Peyer's patch (tissue), 4 donors: ENCODE measurements at places on chromosomes 6 and 20. TPM values are rescaled to one million over a fixed set of nuclear protein-coding genes. Genes with fewer than 3 reads are reported as not detected.

EYA2 gene
- total RNA-seq: not detected

HLA-DQA1 gene
- total RNA-seq: not detected

ELOVL4 gene
- total RNA-seq: 0.85 TPM

UBD gene
- total RNA-seq: 2.1 TPM

HTR1B gene
- total RNA-seq: not detected

BHLHE23 gene
- not detected for total RNA-seq

CRNKL1 gene
- 56.1 TPM for total RNA-seq

TRIM15 gene
- total RNA-seq: 81.8 TPM

FAM184A gene
- 11.9 TPM for total RNA-seq

TFAP2C gene
- total RNA-seq: not detected

ABHD16B gene
- not detected for total RNA-seq

PLA2G7 gene
- 3.3 TPM for total RNA-seq

MROH8 gene
- 0.54 TPM for total RNA-seq

PROKR2 gene
- not detected for total RNA-seq

EPPIN gene
- not detected for total RNA-seq

TCFL5 gene
- total RNA-seq: 6.6 TPM

GRM1 gene
- total RNA-seq: not detected

PNPLA1 gene
- 1.3 TPM for total RNA-seq

PLCB4 gene
- 30.5 TPM for total RNA-seq

TULP1 gene
- not detected for total RNA-seq

ATP6V1G2 gene
- not detected for total RNA-seq

LY6G6C gene
- not detected for total RNA-seq

MATN4 gene
- not detected for total RNA-seq
